ENCODE measurements at places on chromosomes 5 and 9. TPM values are rescaled to one million over a fixed set of nuclear protein-coding genes. Genes with fewer than 3 reads are reported as not detected.
A peak's percentile ranks its signal among the peaks of the same experiment; 100 is the strongest.

DNA sequence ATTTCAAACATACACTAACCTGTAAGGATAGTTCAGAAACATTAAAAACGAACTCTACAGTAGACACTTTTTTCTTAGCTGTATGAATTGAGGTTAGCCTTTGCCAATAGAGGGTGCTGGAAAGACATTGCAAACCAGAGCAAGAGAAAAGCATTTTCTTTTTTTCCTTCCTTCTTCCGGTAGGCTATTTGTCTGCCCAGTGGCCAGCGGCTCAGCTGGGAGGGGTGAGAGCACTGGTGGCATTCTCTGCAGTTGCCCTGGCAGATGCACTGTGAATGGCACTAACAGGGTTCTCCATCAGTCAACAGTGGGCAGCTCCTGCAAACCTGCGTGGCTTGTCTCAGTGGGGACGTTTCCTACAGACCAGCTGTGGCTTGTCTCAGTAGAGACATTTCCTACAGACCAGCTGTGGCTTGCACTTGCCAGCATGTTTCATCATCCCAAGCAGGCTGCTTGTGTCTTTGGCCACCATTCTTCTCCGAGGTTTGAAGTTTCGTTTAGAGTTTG, 984.5 kb upstream of the CDH18 start:
- DNase-seq = peak; percentile 31

Gene COMMD10
- total RNA-seq = 4.7 TPM

Gene KCNT1
- not detected for total RNA-seq

Gene TRIM32
- 33.5 TPM for total RNA-seq

DNA sequence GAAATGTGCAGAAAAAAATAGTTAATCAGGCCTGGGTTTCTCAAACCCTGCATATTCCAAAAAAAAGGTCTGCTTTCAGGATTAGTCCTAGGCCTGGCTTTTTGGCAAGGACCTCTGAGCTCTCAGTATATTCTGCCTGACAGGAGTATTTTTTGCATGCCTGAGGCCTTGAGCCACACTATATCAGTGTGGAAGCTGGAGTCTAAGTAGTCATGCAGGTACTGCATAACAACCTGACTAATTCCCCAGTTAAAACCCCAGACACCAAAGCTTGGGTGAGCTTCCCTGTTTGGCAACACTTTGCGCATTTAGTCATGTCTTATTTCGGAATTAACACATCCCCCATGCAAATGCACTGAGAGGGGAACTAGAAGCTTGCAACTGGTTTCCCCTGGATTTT, 359.5 kb downstream of the CETN3 start:
- no peak for DNase-seq

DNA sequence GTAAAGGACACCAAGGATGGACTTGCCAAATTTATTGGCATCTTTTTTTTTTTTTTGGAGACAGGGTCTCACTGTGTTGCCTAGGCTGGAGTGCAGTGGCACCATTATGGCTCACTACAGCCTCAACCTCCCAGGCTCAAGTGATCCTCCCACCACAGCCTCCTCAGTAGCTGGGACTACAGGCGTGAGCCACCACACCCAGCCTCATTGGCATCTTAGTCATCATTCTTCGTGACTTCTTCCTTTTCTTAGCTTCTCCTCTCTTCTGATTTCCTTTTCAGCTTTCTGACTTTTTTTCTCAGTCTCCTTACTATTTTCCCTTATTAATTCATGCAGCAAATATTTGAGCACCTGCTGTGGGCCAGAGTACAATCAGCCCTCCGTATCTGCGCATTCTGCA, 6.1 kb downstream of the MAML1 start:
- no peak for DNase-seq

DNA sequence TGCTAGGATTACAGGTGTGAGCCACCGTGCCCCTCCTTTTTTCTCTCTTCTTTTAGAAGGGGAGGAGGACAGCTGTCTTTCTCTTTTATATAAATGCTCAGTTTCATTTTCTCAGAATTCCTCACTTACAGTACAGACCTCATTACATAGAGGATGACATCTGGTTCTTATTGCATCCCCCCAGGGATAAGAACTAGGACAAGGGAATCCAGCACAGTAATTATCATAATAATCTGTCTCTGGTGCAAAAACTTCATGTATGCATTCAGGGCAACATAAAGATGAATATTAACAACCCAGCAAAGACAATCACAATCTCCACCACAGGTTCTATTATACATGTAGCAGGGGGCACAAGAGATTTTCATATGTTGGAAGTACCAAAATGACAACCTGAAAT, 5.1 kb downstream of the SPZ1 start:
- no peak for DNase-seq

Gene TEX48
- total RNA-seq = not detected

DNA sequence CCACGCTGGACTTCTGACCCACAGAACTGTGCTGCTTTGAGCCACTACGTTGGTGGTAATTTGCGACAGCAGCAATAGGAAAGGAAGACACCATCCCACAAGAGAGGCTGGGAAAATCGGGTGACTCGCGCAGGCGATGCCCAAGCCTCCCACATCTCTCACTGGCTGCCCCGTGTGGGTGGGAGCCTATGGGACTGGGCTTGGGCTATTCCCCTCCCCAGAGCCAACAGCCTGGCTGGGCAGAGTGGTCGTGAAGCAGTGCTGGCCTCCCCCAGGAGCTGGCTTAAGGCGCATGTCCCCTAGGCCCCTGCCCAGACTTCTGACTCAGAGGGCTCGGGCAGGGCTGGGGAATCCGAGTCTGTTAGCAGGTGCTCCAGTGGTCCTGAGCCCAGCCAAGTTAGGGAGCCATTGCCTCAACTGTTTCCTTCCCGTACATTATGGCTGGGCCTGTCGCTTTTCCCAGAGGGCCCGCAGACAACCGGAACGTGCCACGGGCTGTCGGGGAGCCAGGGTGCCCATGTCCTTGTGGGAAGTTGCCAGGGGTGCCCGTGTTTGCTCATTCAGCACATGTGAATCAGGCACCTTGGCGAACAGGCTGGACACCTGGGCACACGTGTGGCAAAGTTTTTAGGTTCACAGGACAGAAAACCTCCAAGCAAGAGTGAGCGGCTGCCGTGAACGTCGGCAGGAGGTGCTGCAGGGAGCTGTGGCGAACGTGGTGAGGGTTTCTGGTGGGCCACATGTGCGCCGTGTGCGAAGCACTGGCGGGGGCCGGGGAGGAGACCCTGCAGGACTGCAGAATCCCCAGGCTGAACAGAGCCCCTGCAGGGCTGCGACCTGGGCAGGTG, 7.0 kb upstream of the RASGEF1C start:
- DNase-seq = no peak

GRCh38 chr9:133141833-133142595, 21.0 kb upstream of the RALGDS start:
- DNase-seq = no peak

Gene PAEP
- not detected for total RNA-seq

DNA sequence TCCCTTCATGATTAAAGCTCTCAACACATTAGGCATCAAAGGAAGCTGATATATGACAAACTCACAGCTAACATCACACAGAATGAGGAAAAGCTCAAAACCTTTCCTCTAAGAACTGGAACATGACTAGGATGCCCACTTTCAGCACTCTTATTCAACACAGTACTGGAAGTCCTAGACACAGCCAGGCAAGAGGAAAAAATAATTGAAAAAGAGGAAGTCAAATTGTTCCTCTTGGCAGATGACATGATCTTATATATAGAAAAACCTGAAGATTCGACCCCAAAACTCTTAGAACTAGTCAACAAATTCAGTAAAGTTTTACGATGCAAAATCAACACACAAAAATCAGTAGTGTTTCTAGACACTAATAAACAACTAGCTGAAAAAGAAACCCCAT, 144.3 kb upstream of the NREP start:
- no peak for DNase-seq

Gene RNF208
- total RNA-seq = 0.45 TPM

GRCh38 chr5:23089286-23089685, 236.1 kb upstream of the CDH12 start:
- no peak for DNase-seq

DNA sequence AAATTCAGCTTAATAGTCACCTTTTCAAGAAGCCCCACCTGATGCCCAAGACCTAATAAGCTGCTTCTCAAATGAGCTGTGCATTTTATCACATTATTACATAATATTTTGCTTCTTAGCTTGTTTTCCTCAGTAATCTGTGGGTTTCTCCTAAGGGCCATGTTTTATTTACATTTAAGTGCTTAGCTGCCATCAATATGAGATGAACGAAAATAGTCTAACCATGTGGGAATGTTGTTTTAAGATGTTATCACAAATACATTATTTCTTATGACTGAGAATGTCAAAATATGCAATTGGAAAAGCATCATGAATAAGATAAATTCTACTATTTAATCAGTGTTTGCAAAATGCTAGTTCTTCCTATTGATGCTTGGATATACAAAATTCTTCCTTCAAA, 10.1 kb downstream of the ARRDC3 start:
- peak; percentile 20 for DNase-seq

DNA sequence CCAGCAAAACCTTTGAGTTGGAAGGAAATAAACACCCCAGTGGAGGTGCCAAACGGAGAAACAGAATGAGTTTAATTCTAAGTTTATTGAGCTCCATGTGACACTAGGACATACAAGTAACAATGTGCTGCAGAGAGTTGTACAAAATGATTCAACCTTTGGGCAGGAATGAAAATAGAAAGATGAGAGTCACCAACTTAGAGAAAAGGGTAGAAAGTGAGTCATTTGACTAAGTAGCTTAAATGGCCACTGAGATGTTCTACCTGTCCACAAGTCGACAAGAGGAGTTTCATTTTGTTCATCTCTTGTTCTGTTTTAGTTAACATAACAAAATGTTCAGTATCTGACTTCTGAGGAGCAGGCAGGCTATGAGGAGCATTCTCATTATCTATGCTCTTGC, 284.7 kb downstream of the NR2F1-AS1 start:
- no peak for DNase-seq

Gene TBC1D2
- total RNA-seq = 15.9 TPM

- DNase-seq = peak; percentile 18
Measured at GRCh38 chr5:142000704-142001484, 11.9 kb downstream of the GNPDA1 start.

Gene ZBED3
- total RNA-seq = 0.90 TPM

DNA sequence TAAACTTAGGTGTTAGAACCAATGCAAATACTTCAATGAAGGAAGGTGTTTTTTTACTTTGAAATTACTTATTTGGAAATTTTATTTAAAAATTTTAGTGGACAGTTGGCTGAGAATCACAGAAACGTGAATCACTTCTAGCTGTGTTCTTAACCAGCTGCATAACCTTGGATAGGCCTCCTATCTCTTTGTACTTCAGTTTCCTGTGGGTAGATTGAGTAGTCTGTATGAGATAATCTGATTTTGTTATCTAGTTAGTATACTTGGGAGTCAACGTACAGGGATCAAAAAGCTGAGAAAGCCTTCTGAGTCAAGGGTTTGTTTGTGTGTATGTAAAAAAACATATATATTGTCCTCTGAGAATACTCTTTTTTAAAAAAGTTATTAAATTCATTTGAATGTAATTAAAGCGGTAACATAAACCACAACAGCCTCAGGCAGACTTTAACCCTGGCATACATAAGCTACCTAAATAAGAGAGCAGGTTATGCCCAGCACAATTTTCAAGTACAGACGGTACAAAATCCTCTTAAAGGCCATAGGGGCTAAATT, 38.1 kb upstream of the ZCCHC7 start:
- DNase-seq = peak; percentile 35

GRCh38 chr9:38067859-38068681, 957 bp downstream of the SHB start:
- DNase-seq = no peak

- DNase-seq = no peak
Measured at GRCh38 chr9:95807326-95807947, 68.1 kb upstream of the ERCC6L2 start.

DNA sequence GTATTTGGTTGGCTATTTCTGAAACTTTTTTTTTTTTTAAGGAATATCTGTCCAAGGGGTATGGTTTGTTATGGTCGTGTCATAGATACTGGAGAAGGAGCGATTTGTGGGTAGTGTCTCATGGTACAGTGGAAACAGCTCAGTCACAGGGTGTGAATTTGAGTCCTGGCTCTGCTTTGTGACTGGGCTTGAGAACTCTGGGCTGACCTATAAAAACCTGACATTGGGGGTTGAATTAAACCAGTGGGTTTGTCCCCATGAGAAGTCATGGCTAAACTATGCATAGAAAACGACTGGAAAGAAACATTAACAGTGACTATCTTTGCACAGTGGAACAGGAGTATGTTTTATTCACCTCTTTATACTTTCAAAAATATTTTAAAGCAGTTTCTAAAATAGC, 54.7 kb downstream of the MACROH2A1 start:
- no peak for DNase-seq

Gene PDE6A
- total RNA-seq = not detected
